ENCODE measurements at places on chromosomes 1 and 21.

- no peak for DNase-seq
These were observed 3.3 kb downstream of the HNRNPU start for GRCh38 chr1:244860914-244861610.

DNA sequence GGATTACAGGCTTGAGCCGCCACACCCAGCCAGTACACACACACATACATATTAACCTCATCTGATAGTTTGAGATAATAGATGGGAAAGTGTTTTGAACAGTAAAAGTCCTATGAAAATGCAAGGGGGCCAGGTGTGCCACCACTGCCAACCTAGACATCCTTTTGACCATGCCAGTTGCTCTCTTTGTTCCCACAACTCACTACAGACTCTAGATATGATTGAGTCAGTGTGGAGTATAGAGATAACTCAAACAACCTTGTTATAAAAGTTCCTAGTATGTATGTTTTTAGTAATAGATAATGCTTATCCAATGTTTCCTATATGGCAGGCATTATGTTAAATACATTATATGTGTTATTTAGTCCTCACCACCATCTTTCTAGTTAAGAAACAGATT is 72.7 kb upstream of the JAK1 start:
- no peak for DNase-seq

- DNase-seq: no peak
These were observed 73.8 kb downstream of the ERG start for GRCh38 chr21:38424305-38425019.

GRCh38 chr1:10932088-10932487 is 80.4 kb upstream of the TARDBP start:
- no peak for DNase-seq

DNA sequence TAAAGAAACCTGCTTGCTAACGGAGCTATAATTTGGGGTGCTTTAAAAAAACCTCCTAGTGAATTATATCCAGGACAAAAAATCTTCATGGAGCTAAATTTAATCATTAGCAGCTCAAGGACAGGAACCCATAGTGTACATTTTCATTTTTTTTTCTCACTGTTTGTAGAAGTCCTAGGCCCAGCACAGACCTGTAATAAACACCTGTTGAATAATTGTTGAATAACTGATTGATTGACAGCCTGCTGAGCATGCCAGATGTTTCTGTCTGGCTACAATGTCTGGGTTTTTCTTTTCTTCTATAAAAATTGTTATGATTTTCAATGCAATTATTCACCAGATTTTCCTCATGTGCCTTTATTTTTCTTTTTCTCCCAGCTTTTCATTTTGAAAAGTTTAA is 10.9 kb upstream of the GALNT2 start:
- DNase-seq: no peak

- no peak for DNase-seq
These were observed 10.3 kb upstream of the LMNA start for GRCh38 chr1:156104065-156104810.

DNA sequence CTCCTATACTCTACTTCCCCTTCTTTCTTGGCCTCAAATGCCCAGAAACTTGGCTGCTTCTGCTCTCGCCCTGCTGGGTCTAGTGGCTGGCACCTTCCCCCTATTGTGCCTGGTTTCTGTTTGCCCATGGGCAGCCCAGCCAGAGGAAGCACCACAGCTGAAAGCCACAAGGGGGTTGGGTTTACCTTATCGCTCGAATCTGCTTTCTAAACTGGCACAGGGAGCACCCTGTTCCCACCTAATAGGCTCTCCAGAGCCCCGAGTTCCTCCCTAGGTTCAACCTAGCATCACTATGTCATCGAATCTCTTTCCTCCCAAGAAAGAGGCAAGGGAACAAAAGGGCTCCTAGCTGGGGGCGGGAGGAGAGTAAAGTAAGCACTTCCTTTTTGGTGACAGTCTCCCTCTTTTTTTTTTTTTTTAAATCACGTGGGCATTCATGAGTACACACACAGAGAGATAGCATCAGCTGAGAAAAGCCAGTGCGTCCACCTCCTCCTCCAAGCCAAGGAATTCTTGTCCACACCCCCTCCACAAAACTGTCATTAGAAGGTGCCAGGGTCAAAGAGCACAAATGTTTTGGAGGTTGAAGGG is 72.8 kb downstream of the PLEKHA6 start:
- DNase-seq: no peak

DNA sequence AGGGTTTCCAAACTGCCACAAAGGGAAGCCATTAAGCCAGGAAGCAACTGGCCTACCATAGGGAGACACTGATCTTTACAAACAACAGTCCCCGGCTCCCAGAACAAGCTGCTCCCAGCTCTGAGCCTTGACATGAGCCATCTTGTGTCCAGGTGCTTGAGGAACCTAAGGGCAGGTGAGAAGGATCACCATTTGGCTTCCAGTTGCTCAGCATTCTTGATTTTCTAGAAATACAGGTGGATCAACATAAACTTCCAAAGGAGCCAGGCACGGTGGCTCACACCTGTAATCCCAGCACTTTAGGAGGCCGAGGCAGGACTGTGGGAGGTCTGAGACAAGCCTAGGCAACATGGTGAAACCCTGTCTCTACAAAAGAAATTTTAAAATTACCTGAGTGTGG is 21.6 kb downstream of the ZBTB17 start:
- DNase-seq: no peak

DNA sequence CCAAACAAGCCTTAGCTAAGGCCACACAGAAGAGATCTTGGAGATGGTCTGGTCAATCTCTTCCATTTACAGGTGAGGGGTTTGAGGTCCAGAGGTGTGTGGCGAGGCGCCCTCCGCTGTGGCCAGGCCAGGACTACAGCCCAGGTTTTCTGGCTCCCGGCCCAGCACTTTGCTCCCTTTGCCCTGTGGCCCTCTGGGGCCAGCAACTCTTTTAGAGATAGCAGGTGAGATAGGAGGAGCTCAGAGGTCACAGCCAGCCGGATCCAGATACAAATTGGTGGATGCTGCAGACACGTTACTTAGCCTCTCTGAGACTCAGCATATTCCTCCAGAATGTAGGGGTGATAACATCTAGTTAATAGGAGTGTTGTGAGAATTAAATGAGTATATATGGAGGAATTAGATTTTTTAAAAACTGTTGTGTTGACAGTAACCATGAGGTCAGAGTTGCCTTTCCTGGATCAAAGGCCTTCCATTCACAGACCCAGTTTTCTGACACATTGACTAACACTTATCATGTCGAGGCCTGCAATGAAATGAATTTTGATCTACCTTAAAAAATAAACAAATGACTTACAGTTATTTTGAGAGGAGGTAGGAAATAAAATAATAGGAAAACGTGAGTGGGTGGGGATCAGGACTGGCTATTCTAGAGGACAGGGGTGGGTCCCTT is 16.6 kb downstream of the TEX35 start:
- DNase-seq: no peak

GRCh38 chr1:183783767-183784637 is 20.9 kb upstream of the RGL1 start:
- no peak for DNase-seq

DNA sequence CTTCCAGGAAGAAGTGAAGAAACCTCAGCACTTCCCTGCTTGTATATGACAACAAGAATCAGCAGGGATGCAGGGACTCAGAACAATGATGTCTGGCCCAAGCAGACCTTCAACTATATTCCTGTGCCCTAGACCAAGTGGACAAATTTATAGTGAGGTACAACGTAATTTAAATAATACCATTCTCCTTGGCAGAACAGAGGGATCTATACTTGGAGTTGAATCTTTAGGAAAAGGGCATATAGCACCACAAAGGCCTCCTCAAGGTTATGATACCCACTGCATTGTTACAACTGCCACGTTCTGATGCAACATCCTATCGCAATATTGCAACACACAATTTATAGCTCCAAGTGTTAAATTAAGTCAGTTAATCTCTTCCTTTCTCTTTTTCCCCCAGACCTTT is 29.1 kb upstream of the GFI1 start:
- no peak for DNase-seq

GRCh38 chr1:90508376-90509167 is 208.5 kb downstream of the BARHL2 start:
- DNase-seq: no peak

DNA sequence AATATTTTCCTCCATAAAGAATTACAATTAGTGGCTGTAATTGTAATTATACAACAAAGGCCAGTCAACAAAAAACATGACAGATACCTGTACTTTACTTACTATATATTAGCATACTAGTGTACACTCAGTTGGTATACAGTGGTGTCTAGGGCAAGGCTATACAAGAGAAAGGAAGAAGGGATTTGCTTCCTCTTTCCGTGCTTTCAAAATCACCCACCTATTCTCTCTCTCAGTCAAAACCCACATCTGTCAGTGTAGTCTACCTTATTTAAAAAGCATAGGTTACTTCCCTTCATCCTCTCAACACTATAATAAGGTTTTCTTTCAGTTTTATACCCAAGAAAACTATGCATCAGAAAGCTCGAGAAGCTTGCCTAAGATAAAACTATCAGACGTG is 355.8 kb upstream of the NR5A2 start:
- no peak for DNase-seq

DNA sequence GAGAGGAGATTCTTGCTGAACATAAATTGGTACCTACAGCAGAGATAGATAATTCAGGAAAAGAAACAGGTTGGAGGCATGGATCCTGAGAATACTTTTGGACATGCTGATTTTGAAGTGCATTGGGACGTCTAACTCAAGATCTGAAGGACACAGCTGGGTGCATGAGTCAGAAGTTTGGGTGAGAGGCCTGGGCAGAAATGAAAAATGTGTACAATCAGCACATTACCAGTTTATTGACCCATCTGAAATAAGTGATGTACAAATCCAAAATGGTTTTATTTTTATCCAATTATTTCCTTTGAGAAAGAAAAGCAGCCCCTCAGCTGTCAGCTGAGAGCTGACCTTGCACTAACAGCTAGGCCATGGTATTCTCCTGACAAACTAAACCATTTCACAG is 975.2 kb upstream of the B3GALT2 start:
- no peak for DNase-seq

DNA sequence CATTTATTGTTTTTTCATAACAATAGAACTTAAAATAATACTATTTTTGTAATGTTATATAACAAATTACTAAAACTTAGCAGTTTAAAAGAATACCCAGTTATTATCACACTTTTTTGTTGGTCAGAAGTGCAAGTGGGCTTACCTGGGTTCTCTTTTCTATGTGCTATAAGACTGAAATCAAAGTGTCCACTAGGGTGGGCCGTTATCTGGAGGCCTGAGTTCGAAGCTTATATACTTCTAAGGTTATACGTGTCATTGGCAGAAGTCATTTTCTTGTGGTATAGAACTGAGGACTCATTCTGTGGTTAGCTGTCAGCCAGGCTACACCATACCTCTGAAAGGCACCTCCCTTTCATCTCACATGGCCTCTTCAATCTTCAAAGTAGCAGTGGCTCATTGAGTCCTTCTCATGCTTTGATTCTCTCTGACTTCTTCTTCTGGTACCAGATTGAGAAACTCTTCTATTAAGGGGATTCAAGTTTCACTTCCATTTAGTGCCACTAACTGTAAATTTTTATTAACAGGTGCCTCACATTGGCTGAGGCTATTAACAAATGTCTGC is 414.3 kb downstream of the AMY1C start:
- no peak for DNase-seq

DNA sequence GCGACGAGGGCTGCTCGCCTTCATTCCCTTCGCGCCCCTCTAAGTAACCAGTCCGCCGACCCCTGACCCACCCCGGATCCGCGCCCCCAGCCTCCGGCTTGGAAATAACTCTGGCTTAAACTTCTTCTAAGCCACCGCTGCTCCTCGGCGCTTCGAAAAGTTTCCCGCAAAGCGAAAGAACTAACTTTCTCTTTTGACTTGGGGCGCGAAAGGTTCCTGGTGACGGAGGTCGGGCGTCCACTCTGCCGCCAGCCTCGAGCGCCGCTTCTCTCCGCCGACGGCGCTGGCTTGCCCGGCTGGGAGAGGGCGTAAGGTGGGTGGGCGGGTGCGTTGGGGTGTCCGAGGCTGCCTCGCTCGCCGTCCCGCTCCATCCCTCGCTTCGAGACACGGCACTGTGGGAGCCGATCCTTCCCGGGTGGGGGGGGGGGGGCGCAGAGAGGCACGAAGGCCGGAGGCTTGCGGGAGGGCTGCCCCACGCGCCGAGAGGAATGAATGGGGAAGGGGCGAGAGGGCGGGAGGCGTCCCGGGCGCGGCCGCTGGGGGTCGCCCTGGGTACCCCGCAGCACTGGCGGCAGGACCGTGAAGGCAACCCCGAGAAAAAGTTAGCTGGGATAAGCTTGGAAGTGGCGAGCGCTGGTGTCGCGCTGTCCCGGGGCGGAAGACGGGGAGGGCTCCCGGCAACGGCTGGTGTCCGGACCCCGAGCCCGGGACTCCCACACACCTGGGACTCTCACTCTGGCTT is 569 bp downstream of the ATF3 start:
- DNase-seq: no peak
